ENCODE measurements at places on chromosomes 6 and 20.

DNA sequence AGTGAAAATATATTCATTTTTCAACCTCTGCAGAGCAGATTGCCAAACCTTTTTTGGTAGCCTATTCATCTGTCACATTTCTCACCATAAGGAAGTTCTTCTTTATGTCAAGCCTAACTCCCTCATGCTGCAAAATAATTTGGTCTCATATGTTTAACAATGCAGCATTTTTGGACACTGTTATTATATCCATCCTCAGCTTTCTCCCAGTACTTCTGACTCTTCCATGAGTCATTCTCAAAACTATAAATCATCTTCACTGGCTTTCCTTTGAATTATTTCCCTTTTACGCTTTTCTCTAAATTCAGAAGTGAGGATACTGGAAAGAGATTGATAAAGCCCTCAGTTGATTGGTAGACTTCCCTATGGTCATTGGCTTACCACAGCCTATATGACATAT is 192.2 kb downstream of the TPBG start:
- no peak for DNase-seq

- DNase-seq: no peak
Measured at GRCh38 chr20:33811776-33812151, 616 bp downstream of the CHMP4B start.

DNA sequence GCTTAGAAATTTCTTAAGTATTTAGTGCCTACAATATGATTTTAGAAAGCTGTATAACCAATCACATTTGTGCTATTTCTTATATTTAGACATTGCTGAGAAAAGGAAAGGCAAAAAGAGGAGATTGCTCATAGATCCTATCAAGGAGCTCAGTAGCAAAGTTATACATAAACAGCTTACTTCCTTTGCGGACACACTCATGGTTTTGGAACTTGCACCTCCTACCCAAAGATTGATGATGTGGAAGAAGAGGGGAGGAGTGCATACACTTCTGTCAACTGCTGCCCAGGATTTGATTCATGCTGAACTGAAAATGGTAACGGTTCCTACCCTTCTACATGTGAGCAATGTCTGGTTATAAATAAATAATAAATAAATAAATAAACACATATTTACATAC is 16.7 kb downstream of the RAD21L1 start:
- DNase-seq: no peak

DNA sequence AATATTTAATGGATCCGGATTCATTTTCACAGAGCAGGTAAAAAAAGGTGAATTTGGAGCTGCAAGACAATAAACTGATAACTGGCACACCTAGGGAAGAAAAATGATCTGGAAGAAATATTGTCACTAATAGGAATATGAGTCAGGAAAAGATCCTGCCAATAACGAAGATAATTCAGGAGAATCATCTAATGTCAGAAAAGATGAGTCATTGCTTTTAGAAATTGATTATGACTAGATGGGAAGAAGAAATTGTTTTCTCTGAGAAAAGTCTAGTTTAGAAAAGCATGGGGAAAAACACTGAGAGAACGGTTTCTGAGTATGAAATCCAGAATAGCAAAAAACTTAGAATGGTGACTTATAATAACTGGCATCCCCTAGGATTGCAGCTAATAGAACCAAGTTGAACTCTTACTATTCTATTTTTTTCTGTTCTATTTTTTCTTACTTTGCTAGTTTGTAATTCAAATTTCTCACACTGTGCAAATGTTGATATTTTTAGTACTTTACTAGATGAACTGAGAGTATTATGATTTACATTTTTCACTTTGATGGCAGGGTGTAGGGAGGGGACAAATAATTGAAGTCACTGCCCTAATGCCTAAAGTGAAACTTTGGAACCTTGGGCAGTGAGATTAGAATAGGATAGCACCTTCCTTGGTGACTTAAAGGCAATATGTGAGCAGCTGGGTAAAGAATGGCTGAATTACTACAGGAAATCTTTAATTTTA is 38.2 kb upstream of the SUPT3H start:
- no peak for DNase-seq

GRCh38 chr6:129206821-129207220 is 323.9 kb downstream of the LAMA2 start:
- DNase-seq: no peak

- no peak for DNase-seq
Measured at GRCh38 chr6:11795403-11795802, 16.8 kb upstream of the ADTRP start.

DNA sequence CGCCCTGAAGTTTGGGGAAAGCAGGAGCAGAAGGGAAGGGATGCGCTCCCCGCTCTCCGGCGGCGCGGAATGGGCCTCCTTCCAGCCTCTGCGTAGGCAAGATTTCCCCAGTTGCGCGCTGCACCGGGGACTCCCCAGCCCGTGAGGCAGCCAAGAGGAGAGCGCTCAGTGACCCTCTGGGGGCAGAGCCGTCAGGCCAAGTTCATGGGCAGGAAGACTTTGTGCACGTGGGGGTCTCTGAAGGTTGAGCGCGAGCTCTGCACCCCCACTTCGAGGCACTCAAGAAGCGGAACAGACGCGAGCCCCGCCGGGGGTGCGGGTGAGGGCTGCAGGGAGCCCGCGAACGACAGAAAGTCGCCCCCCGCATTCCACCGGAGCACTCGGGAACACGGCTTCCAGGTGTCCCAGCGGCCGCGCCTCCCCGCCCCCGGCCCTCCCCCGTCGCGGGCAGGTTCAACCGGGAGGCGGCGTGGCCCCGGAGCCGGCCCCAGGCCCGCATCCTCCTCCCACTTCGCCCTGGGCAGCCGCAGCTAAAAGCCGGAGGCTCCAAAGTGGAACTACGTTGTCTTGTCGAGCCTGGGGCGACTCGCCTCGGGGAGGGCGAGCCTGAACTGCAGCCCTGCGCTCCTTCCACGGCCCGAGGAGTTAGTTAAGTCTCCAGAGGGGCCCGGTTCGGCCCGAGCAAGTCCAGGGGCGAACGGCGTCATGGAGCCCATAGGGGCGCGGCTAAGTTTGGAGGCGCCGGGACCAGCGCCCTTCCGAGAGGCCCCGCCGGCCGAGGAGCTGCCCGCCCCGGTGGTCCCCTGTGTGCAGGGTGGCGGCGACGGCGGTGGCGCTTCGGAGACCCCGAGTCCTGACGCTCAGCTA is at the start of gene PPP1R3G:
TSS of gene PPP1R3G (plus strand) at position 561 of the 867 bp plus-strand sequence. CDS start at position 706, 145 bp downstream.
- no peak for DNase-seq

DNA sequence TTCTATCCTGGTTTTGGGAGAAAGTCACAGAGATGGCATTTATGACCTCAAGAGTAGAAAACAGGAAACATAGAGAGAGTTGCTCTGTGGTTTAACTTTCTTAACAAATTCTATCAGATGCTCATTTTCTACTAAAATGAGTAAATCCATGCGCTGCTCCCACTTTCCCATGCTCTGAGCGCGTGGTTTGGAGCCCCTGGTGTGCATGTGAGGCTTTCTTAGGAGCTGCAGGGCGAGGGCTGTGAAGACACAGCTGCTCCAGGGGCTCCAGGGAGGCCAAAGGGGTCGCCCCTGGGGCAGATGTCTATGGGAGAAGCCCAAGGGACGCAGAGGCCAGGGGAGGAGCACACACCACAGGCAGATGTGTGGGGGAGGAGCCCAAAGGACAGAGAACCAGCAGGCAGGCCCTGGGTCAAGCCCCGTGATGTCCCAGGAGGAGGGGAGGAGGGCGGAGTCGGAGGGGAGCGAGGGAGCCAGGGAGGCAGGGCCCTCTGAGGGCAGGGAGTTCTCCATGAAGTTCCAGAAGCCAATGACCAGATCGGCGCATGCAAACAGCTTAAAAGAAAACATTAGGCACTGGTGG is 122.9 kb downstream of the IRF4 start:
- DNase-seq: no peak

DNA sequence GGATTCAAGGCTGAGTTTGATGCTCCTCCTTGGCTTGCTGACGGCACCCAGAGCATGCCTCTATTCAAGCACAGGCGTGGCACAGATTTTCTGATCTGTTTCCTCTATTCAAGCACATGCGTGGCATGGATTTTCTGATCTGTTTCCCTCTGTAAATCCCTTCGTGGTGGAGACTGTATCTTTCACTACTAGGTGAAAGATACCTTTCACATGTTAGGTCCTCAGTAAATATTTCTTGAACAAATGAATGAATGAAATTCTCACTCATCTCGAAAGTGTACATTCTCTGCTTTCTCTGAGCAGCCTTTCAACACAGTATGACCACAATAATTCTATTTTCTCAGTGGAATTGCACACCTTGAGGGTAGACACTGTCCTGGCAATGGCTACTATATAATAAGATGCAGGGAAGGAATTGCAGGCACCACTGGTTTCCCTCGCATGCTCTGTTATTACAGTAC is 72.6 kb upstream of the F13A1 start:
- DNase-seq: no peak

- no peak for DNase-seq
Measured at GRCh38 chr6:47230579-47230978, 79.1 kb downstream of the TNFRSF21 start.

- no peak for DNase-seq
Measured at GRCh38 chr20:59385480-59385879, 85.1 kb downstream of the EDN3 start.

- DNase-seq: no peak
Measured at GRCh38 chr6:14502551-14502950, 385.0 kb downstream of the CD83 start.

DNA sequence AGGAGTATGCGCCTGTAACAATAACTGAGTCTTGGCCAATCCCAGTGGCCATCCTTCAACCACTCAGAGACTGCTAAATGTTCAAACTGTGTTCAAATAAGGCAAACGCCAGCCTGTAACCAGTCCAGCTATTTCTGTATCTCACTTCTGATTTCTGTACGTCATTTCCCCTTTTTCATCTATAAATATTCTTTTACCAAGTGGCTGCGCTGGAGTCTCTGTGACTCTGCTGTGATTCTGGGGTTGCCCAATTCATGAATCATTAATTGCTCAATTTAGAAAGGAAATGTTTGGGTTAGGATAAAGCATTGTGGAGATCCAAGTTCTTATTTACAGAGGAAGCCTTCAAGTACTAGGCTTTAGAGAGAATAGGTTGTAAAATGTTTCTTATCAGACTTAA is 89.8 kb upstream of the UST start:
- DNase-seq: no peak

DNA sequence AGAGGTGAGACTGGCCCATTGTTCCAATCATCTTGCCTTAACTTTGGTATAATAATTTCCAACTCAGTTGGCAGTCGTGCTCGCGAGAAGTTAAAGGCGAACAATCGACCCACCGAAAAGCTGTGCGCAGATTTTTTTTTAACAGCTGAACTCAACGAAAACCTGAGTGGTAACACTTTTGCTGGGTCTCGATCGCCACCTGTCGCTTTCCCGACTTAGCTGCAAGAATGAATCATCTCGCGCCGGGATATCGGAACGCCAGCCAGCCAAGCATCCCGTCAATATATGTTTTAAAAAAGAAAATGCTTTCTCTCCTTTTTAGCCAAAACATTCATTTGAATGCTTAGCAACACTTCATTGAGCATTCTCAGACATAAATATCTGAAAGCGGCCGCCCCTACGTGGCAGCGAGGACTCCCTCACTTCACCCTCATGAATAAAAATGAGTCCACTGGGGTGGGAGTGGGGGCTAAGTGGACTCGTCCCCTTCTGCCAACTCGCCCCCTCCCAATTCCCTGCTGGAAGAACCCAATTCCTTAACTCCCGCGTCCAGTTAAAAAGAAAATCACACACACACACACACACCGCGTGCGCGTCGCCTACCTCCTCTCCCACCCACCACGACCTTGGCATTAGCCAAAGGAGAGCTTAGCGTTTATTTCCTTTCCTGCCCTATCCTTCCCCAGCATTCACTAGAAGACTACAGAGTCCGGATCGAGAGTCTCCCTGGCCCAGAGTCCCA is 1.5 kb downstream of the COL12A1 start:
- DNase-seq: no peak

DNA sequence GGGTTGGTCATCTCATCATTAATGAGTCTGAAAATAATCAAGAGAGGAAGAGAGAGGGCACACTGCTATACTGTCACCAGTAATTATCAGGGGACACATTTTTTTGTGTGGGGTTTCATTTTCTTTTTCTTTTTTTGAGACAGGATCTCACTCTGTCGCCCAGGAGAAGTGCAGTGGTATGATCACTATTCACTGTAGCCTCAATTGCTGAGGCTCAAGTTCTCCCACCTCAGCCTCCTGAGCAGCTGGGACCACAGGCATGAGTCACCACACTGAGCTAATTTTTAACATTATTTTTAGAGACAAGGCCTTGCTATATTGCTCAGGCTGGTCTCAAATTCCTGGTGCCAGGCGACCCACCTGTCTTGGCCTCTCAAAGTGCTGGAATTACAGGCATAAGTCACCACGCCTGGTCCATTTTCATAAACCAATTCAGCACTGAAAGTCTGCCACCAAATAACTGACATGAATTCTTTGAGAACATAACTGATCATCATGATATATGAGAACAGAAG is 43.3 kb downstream of the EPHA7 start:
- DNase-seq: no peak

- no peak for DNase-seq
Measured at GRCh38 chr6:28658475-28659249, 133.0 kb downstream of the GPX5 start.

GRCh38 chr6:157823528-157824370 is 703 bp downstream of the SNX9 start:
- DNase-seq: peak; percentile 44

GRCh38 chr20:376089-376488 is 4.5 kb upstream of the TRIB3 start:
- DNase-seq: no peak

DNA sequence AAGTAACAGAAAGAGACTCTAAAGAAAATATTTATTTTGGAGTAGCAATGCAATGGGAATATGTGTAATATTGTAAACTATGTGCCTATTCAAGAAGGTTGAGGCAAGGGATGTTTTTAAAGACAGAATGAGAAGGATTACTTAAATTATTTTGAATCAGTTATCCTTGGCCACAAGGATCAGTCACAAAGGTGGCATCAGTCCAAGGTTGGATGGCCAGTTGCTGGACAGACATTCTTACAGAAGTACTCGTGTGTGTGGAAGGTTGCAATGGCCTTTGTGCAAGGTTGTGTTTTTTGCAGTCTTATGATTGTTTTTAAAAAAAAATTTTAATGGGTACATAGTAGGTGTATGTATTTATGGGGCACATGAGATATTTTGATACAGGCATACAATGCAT is 2.0 kb downstream of the QRSL1 start:
- DNase-seq: no peak

- DNase-seq: no peak
Measured at GRCh38 chr20:49575551-49576060, 7.7 kb upstream of the PTGIS start.

DNA sequence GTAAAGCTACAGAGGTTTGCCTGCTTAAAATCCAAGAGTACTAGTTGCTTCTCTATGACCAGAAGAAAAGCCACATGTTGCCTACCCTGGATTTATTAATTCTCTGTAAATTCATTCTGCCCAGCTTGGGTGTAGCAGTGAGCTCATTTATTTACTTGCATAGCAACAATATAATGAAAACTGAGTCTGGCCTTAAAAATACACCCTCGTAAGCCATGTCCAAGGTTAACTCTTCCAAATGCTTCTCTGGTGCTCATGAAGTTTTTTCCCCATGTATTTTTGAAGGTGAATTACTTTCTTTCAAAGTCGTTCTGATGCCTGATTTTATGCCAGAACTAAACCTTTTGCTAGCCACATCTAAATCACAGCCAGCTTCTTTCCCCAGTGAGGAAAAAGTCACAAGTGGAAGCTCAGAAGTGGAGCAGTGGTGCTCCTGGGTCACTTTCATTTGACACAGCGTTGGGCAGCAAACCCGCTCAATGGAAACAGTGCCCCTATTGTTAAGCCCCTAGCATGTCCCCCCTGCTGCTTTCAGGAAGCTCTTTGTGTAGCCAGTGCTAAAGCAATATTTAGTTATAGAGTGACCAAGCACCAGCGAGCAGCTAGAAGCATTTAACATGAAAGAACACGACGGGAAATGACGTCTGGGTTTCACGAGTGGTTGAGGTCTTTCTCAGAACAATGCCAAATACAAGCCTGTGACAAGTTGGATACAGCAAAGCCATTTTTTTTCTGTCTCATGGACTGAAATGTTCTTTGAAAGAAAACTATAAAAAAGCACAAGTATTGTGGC is 29.8 kb downstream of the NEDD9 start:
- no peak for DNase-seq

Data from activated naive CD4-positive, alpha-beta T cell (primary cell).